ENCODE measurements at places on chromosomes 4 and X.

- no peak for DNase-seq
These were observed 10.8 kb downstream of the CTAG1A start for GRCh38 chrX:154595559-154596249.

GRCh38 chr4:170399581-170400293 is 310.0 kb upstream of the AADAT start:
- no peak for DNase-seq

- no peak for DNase-seq
These were observed 55.7 kb downstream of the BTC start for GRCh38 chr4:74738464-74739143.

- no peak for DNase-seq
These were observed 13.8 kb upstream of the STK26 start for GRCh38 chrX:132009350-132009749.
